ENCODE measurements at places on chromosomes 1 and 21.

GRCh38 chr1:180928331-180929230, 15.9 kb downstream of the KIAA1614 start:
- no peak for DNase-seq

DNA sequence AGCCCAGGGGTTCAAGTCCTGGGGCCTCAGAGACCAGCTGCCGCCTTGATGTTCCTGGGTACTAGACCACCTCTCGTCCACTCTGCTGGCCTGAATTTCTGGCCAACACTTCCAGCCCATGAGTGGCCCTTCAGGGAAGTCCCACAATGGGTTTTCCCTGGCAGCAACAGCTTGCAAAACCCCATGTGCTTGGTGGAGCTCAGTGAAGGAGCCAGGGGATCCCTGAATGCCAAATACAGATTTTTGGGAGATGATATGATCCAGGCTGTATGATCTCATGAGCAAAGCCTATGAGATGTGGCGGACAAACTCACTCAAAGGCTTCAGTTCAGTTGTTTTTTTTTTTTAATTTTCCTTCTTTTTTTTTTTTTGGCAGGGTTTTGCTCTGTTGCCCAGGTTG, 9.6 kb upstream of the RASSF5 start:
- DNase-seq, result no peak

DNA sequence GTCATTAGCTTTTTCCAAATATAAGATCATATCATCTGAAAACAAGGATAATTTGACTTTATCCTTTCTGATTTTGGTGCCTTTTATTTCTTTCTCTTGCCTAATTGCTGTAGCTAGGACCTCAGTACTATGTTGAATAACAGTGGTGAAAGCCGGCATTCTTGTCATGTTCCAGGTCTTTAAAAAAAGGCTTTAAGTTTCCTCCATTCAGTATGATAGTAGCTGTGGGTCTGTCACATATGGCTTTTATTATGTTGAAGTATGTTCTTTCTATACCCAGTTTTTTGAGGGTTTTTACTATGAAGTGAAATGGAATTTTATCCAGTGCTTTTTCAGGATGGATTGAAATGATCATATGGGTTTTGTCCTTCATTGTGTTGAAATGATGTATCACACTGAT, 115.8 kb downstream of the DUSP10 start:
- no peak for DNase-seq

DNA sequence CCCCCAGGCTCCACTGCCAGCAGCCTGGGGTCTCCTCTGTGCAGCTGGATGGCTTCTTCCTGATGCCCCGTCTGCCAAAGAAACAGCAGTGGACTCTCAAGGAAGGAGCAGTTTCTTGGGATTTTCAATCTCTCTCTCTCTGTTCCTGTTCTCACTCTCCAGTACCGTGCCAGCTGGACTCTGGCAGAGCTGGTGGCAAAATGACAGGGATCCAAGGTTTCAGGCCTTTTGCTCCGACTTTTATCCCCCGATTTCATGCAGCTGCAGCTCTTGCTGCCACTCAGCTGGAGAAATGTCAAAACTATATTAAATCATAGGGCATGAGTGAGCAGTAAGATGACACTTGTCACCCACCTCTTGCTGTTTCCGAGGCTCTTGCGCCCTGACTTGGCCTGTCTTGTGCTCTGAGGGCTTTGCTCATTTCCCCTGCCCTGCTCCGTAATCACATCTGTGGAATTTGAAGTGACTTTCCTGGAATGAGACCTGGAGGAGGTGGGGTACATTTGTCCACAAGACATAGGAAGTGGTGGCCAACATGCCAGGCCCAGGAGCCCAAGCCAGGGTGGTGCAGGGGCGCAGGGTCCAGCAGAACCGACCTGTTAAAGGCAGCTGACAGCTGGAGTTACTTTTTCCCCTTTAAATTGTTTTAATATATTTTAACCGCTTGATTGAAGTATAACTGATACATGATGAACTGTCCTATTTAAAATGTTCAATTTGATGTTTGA, 576.2 kb downstream of the PTPRU start:
- DNase-seq, result peak; percentile 11

- DNase-seq, result no peak
Measured at GRCh38 chr1:43824795-43825194, 108.8 kb upstream of the ARTN start.

- peak; percentile 74 for DNase-seq
Measured at GRCh38 chr1:150621497-150622302, 7.7 kb downstream of the ENSA start.

- no peak for DNase-seq
Measured at GRCh38 chr1:28642056-28642846, 616 bp downstream of the TAF12 start.

DNA sequence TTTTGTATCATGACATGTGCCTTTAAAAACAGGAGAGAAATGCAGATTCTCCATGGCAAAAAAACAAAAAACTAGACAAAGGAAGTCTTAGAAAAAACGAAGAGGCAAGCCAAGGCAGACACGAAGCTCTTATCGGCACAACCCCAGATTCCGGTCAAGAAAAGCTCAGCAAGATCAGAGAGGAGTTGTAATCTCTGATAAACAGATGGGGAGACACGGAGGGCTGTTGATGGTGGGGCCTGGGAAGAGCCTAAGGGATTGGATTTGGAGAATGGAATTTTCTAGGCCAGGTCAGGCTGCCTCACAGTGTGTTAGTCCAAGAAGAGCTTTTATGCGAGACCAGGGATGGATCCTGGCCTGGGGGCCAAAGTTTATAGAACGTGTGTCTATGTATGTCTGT, 96.2 kb upstream of the AKT3 start:
- no peak for DNase-seq

- DNase-seq, result no peak
Measured at GRCh38 chr1:108584428-108584856, 24.5 kb downstream of the EEIG2 start.

DNA sequence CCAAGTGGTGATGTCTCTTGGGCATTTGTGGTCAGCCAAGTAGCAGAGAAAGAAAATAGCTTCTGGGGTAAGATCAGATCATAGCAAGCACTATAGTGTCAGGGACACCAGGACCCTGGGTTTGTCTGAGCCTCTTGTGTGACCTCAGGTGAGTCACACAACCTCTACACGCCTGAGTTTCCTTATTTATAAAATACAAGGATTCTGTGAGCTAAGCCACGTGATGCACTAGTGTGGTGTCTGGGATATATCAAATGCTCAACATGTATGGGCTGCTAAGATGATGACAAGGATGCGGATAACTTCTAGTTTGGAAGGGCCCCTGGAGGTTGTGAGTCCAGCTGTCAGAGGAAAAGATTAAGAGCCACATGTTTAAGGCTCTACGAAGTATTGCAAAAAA, 24.5 kb upstream of the ZNF436 start:
- DNase-seq, result no peak

GRCh38 chr1:247290576-247290975, 34.7 kb downstream of the VN1R5 start:
- DNase-seq, result no peak

DNA sequence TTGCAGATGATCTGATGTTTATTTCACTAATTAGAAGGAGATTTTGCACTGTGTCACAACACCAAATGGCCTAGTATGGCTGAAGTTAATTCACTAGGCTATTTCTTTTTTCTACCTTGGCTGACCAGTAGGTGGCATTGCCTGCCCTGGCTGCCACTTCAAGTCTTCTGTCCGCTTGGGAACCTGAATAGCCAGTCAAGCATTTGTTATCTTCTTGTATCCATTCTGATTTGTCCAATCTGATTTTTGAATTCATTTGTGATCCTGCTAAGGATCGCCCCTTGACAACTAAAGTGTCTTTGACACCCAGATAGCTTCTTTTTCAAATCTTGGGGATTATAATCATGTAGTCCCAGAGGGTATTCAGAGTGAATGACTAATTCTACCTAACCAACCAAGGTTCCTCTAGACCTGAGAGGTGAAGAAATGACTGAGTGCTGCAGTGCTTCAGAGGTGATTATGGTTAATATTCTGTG, 99.4 kb downstream of the GIPC2 start:
- DNase-seq, result peak; percentile 67

GRCh38 chr1:223788746-223789415, 56.9 kb downstream of the TP53BP2 start:
- DNase-seq, result no peak

DNA sequence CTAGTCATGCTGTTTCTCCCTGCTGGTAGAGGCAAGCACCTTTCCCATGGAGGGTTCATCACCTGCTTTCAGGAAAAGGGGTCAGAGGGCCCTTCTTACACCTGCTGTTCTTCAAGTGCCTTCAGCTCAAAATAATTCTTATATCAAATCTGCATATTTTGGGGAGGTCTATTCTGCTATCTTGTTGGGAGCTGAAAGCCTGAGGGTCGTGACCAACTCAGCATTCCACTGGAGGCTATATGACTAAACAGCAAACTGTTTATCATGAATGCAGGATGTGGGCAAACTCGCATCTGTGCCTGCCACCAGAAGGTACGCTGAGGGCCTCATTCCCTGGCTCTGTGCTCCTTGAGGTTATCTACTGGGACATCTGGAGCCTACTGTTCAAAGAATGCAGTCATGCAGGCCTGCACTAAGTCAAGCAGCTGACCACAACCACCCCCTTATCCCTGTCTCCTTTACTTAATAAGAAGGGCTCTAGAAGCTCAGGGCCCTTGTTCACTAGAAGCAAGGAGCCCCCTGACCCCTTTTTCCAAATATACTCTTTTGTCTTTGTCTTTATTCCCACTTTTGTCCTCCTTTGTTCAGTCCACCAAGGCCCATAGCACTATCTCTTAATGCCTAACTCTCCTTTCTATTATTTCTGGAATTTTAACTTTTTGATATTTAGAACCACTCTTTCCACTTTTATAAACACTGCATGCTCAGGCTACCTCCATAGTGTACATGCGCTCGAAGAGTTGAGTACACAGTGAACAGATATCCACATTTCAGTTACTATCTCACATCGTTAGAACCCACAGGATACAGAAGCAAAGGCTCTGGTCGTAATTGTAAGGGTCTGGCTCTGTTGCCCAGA, 4.5 kb upstream of the TRIM17 start:
- DNase-seq, result no peak

- no peak for DNase-seq
Measured at GRCh38 chr1:93585059-93585966, 96.3 kb downstream of the BCAR3 start.

GRCh38 chr21:36820176-36821031, 121.5 kb downstream of the SIM2 start:
- DNase-seq, result no peak

GRCh38 chr1:54580856-54581550, 33.0 kb downstream of the ACOT11 start:
- no peak for DNase-seq

- DNase-seq, result no peak
Measured at GRCh38 chr1:47870480-47870879, 126.7 kb downstream of the TRABD2B start.

DNA sequence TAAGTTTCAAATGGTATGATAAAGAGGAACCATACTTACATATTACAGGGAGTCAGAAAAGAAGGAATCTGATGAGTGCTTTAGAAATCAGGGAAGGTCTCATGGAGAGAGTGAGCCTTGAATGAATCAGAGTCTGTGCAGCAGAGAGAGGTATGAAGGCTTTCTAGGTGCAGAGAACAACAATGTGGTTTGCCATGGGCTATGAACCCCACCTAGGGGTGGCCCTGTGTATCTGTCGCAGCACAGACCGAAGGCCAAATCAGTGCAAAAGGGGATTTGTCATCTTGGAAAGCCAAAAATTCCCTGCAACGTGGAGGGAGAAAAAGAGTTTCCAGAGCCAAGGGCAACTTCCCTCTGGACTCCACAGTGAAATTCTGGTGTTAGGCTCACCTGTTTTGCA, 3.5 kb downstream of the PAPPA2 start:
- no peak for DNase-seq

DNA sequence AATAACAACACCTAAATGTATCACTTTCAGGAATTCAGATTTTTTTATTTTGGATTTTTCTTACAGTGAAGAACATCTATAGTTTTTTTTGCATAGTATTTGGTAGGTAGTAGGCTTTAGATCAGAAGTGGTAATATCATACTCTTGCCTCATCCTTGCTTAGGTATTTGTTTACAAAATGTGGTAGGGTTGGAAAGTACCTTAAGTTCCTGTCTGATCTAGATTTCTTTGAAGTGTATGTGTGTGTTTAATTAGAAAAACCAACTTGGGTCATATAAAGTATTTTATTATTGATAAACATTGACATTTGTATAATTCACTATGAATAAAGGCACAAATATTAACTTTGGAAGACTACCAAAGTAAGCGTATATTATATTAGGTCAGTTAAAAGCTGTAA, 85.3 kb upstream of the GPR88 start:
- DNase-seq, result no peak

All from activated CD8-positive, alpha-beta memory T cell treated with anti-CD3 and anti-CD28 coated beads, Interleukin-2, amount 10 ng/mL, durations not matched to agents 7 days and 5 days (primary cell).